ENCODE measurements at places on chromosomes 1 and 21. TPM values are rescaled to one million over a fixed set of nuclear protein-coding genes. Genes with fewer than 3 reads are reported as not detected.
A peak's percentile ranks its signal among the peaks of the same experiment; 100 is the strongest.

DNA sequence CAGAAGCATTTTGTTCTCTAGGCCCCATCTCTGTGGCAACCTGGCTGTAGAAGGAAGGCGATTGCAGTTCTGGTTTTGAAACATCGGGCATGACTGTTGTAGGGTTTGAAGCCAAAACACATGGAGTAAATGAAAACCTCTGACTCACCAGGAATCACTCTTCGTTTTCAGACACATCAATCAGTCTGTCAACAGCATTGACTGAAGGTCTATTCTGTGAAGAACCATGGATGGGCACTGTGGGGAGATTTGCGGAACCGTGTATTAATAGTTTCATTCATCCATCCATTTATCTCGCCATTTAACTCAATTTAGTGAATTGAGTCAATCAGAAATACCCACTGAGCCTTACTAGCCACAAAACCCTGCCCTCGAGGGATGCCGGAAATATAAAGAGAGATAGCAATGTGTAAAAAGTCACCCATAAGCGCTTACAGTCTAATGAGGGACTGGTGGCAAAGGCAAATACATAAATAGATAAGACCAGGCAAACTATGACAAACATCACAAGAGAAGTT lies 364.6 kb upstream of the PROX1 start:
- DNase-seq, result no peak

- no peak for DNase-seq
Measured at GRCh38 chr1:65703853-65704252, 88.8 kb upstream of the PDE4B start.

GRCh38 chr1:20240012-20240411 lies 50.7 kb upstream of the VWA5B1 start:
- no peak for DNase-seq

- DNase-seq, result no peak
Measured at GRCh38 chr1:54579337-54579781, 31.3 kb downstream of the ACOT11 start.

GRCh38 chr1:208778417-208778816 lies 534.2 kb upstream of the PLXNA2 start:
- no peak for DNase-seq

Gene C1QA
- not detected for polyA plus RNA-seq

Gene RXRG
- polyA plus RNA-seq, result not detected

DNA sequence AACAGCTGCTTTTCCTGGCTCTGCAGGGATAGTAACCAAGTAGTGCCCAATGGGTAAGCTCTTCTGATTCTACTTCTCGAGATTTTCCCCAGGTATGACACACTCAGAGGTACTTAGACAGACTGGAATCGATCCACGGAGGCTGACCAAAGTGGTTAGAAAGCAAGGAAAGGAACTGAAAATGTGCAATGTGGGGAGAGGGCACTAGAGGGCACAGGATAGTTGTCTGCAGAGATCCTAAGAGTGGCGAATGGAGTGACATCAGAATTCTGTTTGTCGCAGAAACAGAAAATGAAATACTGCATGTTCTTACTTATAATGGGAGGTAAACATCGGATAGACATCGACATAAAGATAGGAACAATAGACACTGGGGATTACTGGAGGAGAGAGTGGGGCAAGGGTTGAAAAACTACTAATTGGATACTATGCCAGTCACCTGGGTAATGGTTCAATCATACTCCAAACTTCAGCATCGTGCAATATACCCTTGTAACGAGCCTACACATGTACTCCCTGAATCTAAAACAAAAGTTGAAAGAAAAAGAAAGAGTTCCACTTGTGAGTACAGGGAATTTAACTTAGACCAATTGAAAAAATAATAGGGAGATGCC lies 23.3 kb downstream of the CYP2J2 start:
- no peak for DNase-seq

- DNase-seq, result no peak
Measured at GRCh38 chr1:172916116-172916515, 134.6 kb downstream of the TNFSF18 start.

GRCh38 chr1:35884934-35885333 lies 1.9 kb downstream of the AGO1 start:
- no peak for DNase-seq

DNA sequence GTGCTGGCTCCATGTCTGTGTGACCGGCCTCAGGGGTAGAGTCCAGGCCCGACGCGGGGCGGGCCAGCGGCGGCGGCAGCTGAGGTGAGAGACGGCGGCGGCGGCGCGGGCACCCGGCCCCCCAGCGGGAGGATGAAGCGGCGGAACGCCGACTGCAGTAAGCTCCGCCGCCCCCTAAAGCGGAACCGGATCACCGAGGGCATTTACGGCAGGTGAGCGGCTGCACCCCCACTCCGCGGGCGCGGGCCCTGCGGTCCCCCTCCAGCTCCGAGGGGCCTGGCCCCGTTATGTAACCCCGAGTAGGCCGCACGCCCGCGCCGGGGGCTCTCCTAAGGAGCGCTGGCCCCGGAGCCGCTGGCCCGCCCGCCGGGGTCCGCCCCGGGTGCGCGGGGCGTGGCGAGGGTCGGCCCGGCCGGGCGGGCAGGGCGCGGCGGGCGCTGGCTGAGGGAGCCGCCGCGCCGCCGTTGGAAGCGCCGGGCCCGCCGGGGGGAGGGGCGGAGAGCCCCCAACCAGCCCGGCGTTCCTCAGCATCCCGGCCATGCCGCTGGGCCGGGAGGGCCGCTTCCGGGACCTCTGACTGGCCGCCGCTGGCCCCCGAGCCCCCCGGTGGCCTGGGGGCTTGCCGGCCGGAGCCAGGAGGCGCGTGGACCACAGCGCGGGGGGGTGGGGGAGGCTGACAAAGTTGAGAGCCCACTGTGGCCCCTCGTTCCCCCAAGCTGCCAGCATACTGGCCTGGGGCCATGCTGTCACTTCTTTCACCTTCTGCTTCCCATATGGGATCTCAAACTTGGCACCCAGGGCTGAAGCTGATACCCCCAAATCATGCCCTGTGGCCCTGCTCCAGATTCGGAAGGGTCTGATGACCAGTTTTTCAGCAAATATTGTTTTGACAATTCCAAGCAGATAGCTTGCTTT lies 527 bp downstream of the MACO1 start:
- DNase-seq, result no peak

DNA sequence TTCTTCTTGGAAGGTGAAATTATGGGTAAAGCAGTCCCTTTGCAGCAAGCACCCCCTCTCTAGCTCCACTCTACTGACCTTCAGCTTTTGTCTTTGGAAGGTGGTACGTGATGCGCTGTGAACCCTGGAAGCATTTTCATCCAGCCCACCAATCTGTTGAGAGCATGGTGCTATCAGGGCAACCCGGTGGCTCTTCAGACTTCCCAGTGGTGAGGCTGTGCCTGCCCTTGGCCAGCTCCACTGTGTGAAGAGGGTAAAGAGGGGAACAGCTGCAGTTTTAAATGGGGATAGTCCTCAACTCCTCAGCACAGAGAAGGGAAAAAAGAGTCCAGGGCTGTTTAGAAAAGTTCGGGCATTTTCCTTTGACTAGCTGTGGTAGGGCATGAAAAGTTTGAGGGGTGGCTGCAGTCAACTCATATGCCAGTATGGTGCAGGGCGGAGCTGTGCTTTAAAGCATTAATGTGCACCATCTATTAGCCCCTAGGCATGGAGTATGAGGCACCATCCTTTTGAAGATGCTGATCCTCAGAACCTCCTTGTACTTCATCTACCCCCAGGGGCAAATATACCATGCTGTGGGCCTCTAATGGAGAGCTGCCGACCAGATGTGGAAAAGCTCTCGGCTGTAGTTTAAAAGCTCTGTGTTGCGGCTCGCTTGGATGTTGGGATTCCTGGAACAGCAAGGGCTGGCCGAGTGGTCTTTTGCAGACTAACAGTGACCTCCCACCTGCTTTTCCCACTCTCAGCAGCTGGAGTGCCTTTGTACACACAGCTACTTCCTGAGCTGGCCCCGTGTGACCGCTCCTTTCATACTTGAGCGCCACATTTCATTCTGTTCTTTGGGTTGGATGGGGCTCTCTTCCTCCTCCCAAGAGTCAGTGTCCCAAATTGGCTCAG lies 123.0 kb downstream of the PEX14 start:
- DNase-seq, result no peak

DNA sequence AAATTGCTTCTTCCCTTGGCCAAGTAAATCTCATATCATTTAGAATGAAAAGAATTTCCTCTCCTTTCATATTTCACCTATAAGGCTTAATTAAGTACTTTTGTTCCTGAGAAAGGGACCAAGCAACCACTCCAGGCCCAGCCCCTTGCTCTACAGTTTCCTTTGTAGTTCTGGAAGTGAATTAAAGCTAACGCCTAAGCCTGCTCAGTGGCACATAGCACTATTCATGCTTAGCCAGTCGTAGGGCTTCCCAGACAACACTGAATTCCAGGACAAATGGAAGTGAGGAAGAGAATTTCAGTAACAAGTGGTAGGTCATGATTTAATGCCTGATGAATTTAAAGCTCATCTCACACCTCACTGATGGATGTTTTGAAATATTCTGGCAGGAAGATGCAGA lies 73.3 kb downstream of the RPAP2 start:
- DNase-seq, result no peak

- no peak for DNase-seq
Measured at GRCh38 chr1:79089946-79090345, 83.4 kb upstream of the ADGRL4 start.

DNA sequence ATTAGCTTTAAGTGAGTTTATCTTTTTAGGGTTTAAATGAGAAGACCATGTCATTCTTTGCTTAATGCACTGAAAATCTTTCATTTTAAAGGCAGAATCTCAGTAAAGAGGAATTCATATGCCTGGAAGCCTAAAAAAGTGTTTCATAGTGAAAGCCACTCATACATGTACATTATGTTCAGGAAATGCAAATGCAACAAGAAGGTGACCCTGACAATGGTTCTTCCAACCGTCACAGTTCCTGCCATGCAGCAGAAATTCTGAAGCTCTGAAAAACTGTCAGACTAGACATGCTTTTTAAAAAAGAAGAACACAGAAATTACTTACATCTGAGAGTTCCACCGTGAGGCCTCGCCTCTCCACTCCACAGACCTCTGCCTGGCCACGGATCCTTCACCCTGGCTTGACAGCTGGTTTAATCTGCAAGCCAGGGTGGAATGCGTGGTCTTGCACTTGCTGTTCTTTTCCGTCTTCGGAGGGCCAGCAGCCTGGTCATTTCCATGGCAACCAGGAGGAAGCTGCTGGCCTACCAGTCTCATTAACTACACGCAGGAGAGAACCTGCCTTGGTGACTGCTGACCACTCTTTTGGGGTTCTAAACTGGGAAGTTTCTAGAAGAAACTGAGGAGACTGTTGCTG lies 41.8 kb upstream of the PAXBP1 start:
- no peak for DNase-seq

- DNase-seq, result no peak
Measured at GRCh38 chr1:228668553-228669241, 66.6 kb upstream of the RHOU start.

Gene SPRR2E
- not detected for polyA plus RNA-seq

GRCh38 chr1:17558954-17559614 lies 19.6 kb downstream of the ARHGEF10L start:
- DNase-seq, result no peak

- DNase-seq, result no peak
Measured at GRCh38 chr1:225580238-225581099, 72.5 kb downstream of the ENAH start.

- DNase-seq, result no peak
Measured at GRCh38 chr1:168136709-168137514, at the start of gene GPR161. Gene GPR161, minus strand, starts transcription at chr1:168136930. Its CDS starts 32,080 bp downstream, at chr1:168104850.

DNA sequence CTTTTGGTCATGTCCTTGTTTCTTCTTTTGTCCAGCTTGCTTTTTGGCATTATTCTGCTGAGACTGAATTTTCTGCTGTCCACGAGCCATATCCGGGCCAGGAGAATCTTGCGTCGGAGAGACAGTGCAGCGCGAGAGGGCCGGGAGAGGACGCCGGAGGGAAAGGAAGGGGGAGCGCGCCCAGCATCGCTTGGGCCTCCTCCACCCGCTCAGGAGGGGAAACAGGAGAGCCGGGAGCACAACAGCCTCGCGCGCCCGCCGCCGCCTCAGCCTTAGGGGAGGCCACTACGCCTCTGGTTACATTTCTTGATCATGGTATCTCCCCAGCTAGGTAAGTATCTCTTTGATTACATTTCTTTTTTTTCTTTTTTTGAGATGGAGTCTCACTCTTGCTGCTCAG lies 7.4 kb upstream of the DEGS1 start:
- DNase-seq, result no peak

GRCh38 chr1:159845751-159846629 lies 16.5 kb downstream of the VSIG8 start:
- DNase-seq, result no peak

Gene MIXL1
- 0.21 TPM for polyA plus RNA-seq

- DNase-seq, result no peak
Measured at GRCh38 chr1:5721634-5722215, 270.5 kb downstream of the NPHP4 start.

DNA sequence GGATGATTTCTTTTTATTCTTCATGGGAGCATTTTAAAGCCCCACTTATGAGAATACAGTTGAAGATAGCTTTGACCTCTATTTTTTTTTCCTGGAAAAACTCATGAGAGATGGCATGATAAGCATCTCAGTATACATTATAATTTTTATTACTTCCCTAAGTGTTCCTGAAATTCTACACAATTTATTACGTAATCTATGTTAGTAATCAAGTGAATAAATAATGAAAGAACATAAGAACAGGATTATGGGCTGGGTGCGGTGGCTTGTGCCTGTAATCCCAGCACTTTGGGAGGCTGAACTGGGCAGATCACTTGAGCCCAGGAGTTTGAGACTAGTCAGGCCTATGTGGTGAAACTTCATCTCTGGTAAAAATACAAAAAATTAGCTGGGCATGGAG lies 13.2 kb upstream of the PRKAA2 start:
- DNase-seq, result no peak

GRCh38 chr21:15224346-15225086 lies 159.7 kb upstream of the NRIP1 start:
- peak; percentile 55 for DNase-seq

DNA sequence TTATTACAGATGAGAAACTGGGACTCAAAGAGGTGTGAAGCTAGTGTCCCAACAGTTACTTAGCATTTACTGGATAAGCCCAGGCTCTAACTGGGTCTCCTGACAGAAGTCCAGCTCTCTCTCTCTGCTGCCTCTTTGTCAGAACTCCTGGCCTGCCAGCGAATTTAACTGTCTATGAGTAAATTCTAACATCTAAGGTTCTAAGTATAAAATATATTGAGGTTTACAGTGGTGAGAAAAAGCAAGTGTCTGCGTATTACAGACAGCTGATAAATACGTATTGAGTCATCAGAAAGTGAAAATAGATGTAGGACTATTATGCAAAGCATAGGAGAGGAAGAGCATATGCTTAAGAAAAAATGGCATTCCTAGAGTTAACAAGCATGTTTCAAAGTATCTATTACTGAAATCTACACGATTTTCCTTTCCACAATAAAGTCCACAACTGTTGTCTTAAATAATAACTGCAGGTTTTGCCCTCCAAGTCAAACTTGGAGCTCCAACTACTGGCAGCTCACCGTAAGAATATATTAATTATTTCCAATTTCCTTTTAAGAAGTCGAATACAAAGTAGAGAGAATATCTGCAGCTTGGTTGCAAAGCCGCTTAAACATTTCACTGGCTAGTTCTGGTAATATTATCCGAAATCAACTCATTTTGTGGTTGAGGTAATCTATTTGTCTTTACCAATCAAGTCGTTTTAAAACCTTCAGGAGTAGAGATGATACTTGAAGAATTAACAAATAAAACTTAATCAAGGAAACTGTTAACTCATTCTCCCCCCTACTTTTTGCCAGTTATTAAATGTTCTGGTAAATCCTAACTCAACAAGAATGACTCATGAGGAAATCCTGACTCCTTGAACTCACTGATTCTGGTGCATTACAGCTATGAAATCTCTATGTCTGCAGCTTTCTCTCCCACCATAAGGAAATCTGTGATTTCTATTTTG lies 1.4 kb upstream of the RGS2 start:
- DNase-seq, result no peak

GRCh38 chr1:65398083-65398482 lies 22.4 kb upstream of the LEPR start:
- DNase-seq, result no peak

GRCh38 chr1:113505357-113505756 lies 115.0 kb downstream of the MAGI3 start:
- DNase-seq, result no peak

Gene BNIPL
- 0.09 TPM for polyA plus RNA-seq

All from AG04450 (cell line).